Stomach (tissue), 19 donors: ENCODE measurements at places on chromosomes 3 and 15. TPM values are rescaled to one million over a fixed set of nuclear protein-coding genes. Genes with fewer than 3 reads are reported as not detected.
A peak's percentile ranks its signal among the peaks of the same experiment; 100 is the strongest.

DNA sequence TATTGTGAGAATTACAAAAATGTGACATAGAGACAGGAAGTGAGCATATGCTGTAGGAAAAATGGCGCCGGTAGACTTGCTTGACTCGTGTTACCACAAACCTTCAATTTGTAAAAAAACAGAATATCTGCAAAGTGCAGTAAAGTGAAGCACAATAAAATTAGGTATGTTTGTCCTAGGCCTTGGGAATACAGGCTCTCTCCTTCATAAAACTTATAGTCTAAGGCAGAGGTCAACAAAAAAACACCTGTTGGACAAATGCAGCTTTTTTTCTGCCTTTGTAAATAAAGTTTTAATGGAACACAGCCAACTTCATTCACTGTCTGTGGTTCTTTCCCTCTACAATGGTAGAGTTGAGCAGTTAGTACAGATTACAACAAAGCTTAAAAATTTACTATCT lies 216.8 kb upstream of the SATB1 start:
- H3K36me3 ChIP-seq = no peaks in the 10 kb centered on the region
- no peaks in the 10 kb centered on the region for H3K4me1 ChIP-seq
- no peak for DNase-seq
- no peak overlapping the region for H3K4me3 ChIP-seq

DNA sequence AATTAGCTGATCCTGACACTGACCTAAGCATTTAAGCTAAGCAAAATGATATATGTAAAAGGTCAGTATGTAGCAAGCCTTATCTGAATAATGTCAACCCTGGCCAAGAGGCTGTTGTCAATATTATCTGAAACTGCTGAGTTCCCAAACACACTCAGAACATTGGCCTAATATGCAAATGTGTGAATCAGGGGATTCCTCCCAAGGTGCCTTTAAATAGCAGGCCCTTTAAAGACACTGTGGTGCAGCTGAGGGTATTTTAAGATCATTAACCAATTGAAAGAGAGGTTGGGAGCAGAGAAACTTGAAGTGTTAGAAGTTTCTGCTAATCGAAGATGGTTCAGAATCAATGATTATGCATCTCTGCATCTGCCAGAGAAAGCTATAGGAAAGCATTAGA lies 207.0 kb downstream of the NTRK3 start:
- H3K4me1 ChIP-seq = no peaks in the 10 kb centered on the region
- no peaks in the 10 kb centered on the region for H3K36me3 ChIP-seq
- DNase-seq = no peak
- no peak overlapping the region for H3K27ac ChIP-seq
- no peak overlapping the region for H3K4me3 ChIP-seq

DNA sequence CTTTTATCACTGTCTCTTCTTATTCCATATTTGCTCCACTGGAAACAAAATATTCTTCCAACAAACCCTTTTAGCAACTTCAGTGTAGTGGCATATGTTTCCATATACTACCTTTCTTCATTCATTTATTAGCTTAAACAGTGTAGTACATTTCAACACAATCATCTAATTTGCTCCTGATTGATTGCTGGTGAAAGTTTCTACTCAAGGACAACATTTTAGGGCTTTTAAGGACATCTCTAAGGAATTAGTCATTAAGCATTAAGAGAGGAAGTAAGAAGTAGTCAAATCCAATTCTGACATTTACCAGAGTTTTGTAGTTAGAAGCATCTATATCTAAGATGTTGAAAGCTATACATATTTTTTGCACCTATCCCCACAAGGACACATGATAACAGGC lies 55.8 kb downstream of the RSRC1 start:
- no peaks in the 10 kb centered on the region for H3K36me3 ChIP-seq
- H3K4me1 ChIP-seq = no peaks in the 10 kb centered on the region
- DNase-seq = no peak
- H3K27me3 ChIP-seq = no peaks in the 10 kb centered on the region
- no peak overlapping the region for H3K4me3 ChIP-seq
- H3K27ac ChIP-seq = no peak overlapping the region

DNA sequence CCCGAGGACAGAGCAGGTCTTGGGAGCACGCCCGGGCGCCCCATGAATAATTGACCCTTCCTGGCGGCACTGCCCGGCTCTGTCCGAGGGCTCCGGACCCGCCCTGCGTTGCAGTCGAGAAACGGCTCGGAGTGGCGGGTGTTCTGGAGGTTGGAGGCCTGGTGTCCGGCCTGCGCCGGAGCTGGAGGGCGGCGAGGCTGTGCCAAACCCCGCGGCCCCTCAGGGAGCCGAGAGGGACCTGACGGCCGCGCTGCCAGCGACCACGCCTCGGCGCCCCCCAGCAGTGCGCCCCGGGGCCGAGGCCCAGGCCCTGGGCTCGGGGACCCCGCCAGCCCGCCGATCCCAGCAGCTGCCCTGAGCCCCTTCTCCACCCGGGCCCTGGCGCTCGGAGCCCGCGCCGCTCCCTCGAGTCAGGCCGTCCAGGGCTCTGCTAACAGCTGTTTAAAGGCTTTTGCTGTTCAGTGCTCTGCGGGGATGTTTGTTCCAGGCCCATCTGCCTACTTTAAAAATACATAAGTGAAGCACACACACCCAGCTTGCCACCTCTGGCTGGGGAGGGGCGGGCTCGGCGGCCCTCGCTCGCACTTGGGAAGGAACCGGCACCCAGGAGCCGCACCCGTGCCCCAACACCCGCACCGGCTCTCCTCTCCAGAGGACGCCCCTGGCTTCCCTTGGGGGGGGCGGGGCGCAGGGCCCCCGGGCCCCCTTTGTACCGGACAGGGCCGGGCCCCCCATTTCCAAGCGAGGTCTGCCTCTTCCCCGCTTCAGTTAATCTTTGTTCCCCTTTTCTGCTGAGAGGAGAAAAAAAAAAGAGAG lies 730 bp upstream of the ZNF710 start:
- no peaks in the 10 kb centered on the region for H3K36me3 ChIP-seq
- H3K27me3 ChIP-seq = no peaks in the 10 kb centered on the region
- peaks cover 64% of the 10 kb centered on the region for H3K4me1 ChIP-seq
- peak overlapping the region; percentile 87 for H3K27ac ChIP-seq

GRCh38 chr15:70017801-70018200 lies 79.9 kb downstream of the TLE3 start:
- peaks cover 2% of the 10 kb centered on the region for H3K4me1 ChIP-seq
- H3K27ac ChIP-seq = no peak overlapping the region

BTLA gene
- not detected for total RNA-seq

ZMAT3 gene
- total RNA-seq = 12.1 TPM

LTK gene
- 25.2 TPM for total RNA-seq

TRPM1 gene
- not detected for total RNA-seq
